ENCODE measurements at places on chromosomes 2 and 18. TPM values are rescaled to one million over a fixed set of nuclear protein-coding genes. Genes with fewer than 3 reads are reported as not detected.

DNA sequence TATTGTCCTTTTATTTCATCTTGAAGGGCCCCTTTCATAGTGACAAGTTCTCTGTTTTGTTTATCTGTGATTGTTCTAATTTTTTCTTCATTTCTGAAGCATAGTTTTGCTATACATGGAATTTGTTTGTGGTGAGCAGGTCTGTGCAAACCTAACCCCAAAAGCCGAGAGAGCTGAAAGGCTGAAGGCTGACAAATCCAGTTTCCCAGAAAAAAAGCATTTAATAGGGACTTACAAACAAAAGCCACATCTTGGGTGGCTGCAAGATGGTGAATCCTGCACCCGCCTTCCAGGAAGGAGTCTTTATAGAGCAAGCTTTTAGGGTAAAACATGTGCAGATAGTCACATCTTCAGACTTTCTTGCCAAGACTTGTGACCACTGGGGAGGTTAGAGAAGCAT lies 473.4 kb upstream of the TRIB2 start:
- no peak for DNase-seq

DNA sequence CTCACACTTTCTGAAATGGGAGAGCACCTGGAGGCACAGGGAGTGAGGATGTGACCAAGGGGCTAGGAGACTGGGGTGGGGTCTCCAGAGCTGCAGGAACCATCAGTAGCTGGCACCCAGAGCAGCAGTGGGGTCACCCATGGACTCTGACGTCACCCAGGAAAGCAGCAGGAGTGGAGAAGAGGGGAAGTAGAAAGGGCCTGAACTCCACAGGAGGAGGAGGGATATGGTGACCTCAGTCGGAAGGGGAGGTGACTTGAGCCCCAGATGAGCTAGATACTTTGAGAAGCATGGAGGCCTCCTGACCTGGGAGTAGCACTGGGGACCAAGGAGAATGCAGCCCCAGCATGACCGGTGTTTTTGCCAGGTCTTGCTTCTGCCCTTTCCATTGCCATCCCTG lies 8.8 kb downstream of the NMUR1 start:
- no peak for DNase-seq

DNA sequence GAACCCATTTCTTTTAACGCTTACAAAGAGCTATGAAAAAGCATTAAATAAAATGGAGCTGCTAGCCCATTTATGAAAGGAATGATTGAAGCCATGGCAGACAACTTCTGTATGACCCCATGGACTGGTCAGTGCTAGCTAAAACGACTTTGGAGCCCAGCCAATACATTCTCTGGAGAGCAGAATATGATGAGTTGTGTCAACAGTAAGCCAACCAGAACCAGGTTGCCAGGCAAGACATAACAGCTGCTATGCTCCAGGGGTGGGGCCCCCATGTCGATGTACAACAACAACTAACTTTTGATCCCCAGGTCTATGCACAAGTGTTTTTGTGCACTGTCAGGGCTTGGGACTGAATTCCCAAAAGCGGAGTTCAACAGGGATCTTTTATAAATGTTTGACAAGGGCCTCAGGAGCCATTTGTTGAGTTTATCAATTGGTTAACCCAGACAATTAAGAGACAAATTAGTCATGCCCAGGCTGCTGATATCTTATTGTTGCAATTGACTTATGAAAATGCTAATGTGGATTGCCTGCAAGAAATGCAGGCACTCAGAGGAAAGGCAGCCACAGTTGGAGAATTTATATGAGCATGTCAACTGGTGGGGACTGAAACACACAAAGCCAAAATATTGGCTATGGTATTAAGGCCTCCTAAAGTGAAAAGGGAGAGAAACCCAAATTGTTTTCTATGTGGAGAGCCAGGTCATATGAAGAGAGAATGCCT lies 64.6 kb upstream of the MYO3B start:
- no peak for DNase-seq

- no peak for DNase-seq
These were observed 39.3 kb downstream of the IL1RL2 start for GRCh38 chr2:102226171-102226570.

DNA sequence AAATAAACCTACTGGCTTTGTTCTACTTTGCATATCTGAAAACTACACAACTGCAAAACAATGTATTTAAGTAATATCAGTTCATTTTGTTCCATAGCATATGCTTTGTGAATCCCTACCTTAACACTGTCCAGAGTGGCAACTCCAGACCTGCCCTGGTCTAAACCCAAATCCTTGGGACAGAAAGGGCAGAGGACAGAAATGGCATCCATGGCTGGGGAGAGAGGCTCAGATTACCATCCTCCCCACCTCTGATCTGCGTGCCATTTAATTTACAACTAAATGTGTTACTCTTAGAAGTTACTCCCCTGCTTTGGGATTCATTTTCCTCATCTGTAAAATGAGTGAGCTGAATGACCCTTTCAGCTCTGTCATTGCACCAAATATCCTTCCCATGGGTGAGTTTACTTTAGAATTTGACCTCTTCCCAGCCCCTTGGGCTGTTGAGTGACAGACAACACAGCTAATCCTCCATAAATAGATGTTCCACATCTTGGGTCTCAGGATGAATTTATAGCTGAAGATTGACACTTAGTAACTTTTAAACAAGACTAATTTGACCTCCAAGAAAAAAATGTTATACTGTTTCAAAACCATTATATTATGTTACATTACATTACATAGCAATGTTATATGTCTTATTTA lies 20.1 kb upstream of the NEB start:
- DNase-seq: no peak

DNA sequence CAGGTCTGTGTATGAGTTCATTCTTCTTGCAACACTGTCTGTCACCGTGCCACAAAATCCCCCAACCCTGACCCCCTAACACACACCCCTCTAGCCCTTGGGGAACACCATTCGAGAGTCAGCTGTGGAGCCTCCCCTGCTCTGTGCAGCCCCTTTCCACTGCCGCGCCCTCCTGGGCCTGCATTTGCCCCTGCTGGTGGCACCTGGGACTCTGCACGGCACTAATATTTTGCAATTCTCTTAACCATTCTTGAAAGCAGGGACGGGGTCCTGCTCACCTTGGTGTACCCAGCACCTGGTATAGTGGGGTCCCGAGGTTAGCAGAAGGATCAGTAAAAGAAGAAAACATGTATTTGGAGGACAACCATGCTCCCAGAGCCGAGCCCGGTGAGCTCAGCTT lies 124.0 kb downstream of the HDAC4 start:
- DNase-seq: no peak

- no peak for DNase-seq
These were observed 379.6 kb downstream of the FBXO15 start for GRCh38 chr18:73768043-73768442.

DNA sequence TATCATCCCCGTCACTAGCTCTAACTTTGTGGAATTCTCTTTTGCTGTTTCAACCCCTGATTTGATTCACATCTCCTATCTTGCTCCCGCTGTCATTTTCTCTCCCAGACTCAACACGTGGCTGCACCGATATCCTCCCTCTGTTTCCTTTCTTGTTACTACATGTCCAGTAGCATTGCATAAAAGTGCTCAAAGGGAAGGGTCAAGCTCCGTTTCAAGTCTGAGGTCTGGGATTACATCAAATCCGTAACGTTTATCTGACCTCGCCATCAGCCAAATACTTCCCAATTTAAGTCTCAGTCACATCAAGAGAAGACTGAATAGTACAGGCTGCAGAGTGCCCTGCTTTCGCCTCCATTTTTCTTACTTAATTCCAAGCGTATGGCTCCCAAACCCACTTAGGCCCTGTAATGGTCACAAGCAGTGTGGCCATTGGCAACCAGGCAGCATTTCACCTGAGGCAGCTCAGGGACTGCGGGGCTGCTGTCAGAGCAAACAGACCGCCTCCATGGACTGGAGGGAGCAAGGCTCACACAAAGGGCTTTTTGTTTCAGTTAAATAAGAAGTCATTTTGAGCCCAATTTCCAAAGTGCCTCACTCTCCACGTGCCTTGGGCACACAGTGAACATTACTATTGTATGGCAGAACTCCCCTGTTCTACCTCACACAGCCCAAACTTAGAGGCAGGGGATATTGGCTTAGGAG lies 217.8 kb downstream of the BCL11A start:
- no peak for DNase-seq

- DNase-seq: no peak
These were observed 47.2 kb upstream of the REG3G start for GRCh38 chr2:78978340-78978739.

- no peak for DNase-seq
These were observed 20.8 kb downstream of the SLC38A11 start for GRCh38 chr2:164934401-164935117.

DNA sequence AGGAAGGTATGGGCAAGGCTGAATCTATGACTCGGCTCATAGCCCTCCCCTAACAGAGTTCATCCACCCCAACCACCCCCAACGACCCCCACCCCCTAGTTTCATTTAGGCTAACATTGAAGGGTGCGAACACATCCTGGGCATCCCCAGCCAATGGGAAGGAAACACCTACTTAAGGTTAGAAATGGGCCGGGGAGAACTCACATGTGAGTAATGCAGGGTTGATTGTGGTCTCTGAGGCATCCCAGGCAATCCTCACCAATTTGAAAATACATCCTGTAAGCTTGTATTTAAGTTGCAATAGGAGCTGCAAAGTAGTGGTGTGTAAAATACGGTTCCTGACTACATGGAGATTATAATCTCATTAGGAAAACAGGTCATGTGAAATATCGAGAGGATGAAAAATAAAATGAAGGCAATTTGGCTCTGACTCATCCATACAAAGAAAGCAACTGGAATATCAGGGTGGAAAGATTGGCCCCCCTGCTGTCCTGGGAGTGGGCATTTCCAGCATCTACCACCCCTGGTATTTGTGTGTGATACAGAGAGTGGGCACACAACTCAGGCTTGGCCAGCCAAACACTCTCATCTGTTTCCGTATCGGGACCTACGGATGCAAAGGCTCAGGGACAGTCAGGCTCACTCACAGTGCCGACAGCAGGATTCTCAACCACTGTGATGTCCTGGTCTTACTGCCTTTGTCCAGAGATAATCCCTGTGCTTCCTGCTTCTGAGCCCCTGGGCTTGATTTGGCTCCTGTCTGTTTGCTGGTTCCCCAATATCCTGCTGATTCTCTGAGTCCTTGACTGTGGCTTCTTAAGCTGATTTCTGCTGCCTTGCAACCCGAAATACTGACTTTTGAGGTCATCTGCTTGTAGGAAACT lies 90.0 kb upstream of the NCKAP5 start:
- DNase-seq: peak; percentile 82

- DNase-seq: no peak
These were observed 2.7 kb downstream of the SEMA4C start for GRCh38 chr2:96866986-96867755.

- no peak for DNase-seq
These were observed 189.5 kb downstream of the DOK6 start for GRCh38 chr18:69590150-69590549.

- DNase-seq: peak; percentile 85
These were observed 225.4 kb downstream of the FAM210A start for GRCh38 chr18:13500869-13501542.

DNA sequence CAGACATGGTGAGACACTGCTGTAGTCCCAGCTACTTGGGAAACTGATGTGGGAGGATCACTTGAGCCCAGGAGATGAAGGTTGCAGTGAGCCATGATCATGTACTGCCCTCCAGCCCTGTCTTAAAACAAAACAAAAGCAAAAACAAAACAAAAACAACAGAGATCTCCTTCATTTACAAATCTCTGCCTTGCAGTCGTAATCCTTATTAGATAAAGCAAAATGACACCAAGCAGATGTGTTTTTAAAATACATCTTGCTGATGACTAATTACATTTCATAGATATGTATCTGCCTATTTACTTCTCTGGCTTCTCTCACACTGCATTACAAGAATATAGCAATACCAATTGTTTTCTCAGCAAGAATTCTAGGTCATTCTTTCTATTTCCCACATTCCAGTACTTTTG lies 22.8 kb downstream of the NFE2L2 start:
- DNase-seq: no peak

GRCh38 chr2:236977063-236977851 lies 108.4 kb upstream of the COPS8 start:
- no peak for DNase-seq

DNA sequence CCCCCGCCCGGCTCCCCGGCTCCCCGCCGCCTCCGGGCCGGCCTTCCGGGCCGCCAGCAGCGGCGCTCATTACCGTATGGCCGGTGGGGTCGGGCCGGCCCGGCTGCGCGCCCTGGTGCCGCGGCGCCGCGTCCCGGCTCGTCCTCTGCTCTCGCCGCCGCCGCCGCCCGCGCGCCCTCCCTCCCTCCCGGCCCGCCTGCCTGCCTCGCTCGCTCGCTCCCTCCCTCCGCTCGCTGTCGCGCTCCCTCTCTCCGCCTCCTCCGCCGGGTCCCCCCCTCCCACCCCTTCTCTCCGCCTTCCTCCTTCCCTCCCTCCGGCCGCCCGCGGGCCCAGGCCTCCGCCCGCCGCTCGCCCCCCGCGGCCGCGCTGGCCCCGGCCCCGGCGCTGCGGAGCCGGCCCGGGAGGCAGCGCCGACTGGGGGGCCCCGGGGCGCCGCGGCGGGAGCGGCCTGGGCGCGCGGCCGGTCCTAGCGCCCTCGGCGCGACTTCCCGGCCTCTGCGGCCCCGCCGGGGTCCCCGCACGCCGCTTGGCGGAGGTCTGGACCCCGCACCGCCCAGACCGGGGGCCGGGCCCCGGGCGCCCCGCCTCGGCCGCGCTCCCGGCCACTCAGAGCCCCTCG lies at the start of gene DNMT3A:
Gene DNMT3A (minus strand): TSS at position 173 of the 619 bp plus-strand sequence. CDS start 27,941 bp downstream, outside the sequence.
- DNase-seq: peak; percentile 82

DNA sequence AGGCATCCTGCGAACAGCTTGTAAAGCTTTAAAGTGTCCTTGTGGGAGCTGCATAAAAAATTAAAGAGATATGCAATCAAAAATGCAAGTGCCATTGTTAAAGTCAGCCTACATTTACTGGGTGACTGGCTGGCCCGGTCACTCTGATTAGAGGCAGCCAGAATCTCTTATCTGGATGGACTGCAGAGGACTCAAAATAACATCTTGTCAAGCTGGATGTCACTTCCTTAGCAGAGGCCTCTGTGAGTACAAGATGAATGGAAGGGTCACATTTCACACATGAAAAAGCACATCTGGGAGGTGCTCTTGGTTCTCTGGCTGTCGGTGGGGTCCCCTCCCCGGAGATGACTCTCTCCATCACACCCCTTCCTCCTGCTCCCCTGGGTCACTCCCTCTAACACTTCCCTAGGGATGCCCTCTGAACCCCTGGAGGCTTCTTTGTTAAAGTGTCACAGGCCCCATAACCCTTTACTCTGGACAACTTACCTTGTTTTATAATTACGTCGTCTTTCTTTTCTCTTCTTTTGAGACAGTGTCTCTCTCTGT lies 122.1 kb downstream of the SH3BP4 start:
- DNase-seq: no peak

The ITPRIPL1 gene
- total RNA-seq: 2.4 TPM

The ALS2 gene
- 27.5 TPM for total RNA-seq

The CXCR4 gene
- 6.5 TPM for total RNA-seq

The HAAO gene
- not detected for total RNA-seq

The ALKAL2 gene
- 1.8 TPM for total RNA-seq

The PAPOLG gene
- 13.8 TPM for total RNA-seq
